Renal cortex interstitium (tissue), 15 donors: ENCODE measurements at places on chromosomes 6 and 20. TPM values are rescaled to one million over a fixed set of nuclear protein-coding genes. Genes with fewer than 3 reads are reported as not detected.

CNBD2 gene
- 0.91 TPM for polyA plus RNA-seq

GRCh38 chr6:90192857-90193256, 103.8 kb downstream of the BACH2 start:
- no peak for DNase-seq

ZSCAN16 gene
- polyA plus RNA-seq: 11.0 TPM

PLEKHG1 gene
- 38.6 TPM for polyA plus RNA-seq

DDX43 gene
- polyA plus RNA-seq: 0.37 TPM

DNA sequence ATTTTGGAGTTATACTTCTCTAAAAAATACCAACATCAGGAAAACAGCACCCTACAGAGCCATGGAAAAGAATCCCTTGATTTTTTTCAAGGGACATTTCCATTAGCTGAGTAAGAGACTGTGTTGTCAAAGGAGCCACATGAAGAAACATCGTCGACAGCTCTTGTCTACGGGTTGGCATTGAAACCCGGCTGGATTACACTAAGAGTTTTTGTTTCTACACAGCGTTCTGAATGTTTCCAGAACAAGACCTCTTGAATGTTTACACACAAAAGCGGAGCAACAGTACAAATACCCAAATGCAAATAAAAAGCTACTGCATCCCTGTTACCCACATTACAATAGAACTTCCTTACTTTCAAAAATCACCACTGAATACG, 2.4 kb upstream of the MYLK4 start:
- no peak for DNase-seq

DNA sequence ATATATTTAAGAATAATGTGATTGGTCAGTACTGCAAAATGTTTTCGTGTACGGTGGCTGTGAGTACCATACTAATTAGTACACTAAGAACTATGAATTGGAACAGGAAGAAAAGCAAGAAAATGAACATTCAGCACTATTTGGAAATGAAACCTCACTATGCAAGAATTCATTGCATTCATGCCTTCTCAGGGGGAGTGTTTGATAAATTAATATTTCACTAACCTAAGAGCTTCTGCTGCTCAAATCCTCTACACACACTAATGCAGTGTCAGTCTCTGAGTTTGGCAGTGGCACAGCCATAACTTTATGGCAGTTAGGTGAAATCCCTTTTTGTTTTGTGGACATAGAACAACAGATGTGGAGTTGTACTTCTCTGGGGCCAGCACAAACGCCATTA, 60.1 kb downstream of the SLC16A10 start:
- no peak for DNase-seq

GRCh38 chr6:134402372-134402984, 84.6 kb upstream of the SGK1 start:
- no peak for DNase-seq

GRCh38 chr6:9420316-9421015, 985.1 kb upstream of the SLC35B3 start:
- DNase-seq: no peak

GRCh38 chr20:51470907-51471411, 71.6 kb downstream of the NFATC2 start:
- no peak for DNase-seq

DNA sequence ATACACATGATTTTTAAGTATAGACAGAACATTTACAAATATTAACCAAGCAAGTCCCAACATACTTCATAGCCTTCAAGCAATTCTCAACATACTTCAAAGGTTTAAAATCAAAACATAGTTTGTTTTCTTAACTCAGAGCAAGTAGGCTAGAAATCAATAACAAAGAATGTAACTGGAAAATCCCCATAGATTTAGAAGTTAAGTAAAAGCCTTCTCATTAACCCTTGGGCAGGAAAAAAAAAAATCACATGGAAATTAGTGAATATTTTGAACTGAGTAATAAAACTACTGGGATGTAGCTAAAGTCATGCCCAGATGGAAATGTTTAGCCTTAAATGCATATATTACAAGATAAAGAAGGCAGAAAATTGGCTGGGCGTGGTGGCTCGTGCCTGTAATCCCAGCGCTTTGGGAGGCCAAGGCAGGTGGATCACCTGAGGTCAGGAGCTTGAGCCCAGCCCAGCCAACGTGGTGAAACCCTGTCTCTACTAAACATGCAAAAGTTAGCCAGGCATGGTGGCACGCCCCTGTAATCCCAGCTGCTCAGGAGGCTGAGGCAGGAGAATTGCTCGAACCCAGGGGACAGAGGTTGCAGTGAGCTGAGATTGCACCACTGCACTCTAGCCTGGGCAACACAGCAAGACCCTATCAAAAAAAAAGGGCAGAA, 316.1 kb downstream of the TAF4 start:
- DNase-seq: no peak

GRCh38 chr6:89257781-89258180, 40.6 kb upstream of the GABRR1 start:
- DNase-seq: no peak

TSPO2 gene
- 1.1 TPM for polyA plus RNA-seq

DNA sequence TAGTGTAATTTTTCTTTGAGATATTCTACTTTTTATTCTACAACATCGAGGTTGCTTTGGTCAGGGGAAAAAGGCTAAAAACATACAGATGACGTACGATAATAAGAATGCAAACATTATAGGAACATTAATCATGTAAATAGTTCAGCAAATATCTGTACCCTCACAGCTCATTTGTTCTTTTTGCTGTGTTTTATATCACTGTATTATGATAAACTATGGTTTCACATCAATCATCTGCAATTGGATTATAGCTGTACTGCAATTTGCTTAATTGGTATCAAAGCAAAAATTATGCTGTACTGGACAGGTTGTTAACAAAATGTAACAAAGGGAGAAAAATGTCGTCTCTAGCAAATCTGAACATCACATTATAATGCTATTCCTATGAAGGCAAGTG, 597.1 kb downstream of the EPHA7 start:
- no peak for DNase-seq

SH3BGRL2 gene
- polyA plus RNA-seq: 33.5 TPM

GRCh38 chr20:36144336-36144735, 10.2 kb upstream of the EPB41L1 start:
- DNase-seq: no peak

- no peak for DNase-seq
Measured at GRCh38 chr6:164107297-164107995, 692.9 kb downstream of the QKI start.

GRCh38 chr6:150673720-150674346, 74.1 kb downstream of the PLEKHG1 start:
- no peak for DNase-seq

FAXC gene
- 5.1 TPM for polyA plus RNA-seq
